ENCODE measurements at places on chromosomes 16 and 17.

DNA sequence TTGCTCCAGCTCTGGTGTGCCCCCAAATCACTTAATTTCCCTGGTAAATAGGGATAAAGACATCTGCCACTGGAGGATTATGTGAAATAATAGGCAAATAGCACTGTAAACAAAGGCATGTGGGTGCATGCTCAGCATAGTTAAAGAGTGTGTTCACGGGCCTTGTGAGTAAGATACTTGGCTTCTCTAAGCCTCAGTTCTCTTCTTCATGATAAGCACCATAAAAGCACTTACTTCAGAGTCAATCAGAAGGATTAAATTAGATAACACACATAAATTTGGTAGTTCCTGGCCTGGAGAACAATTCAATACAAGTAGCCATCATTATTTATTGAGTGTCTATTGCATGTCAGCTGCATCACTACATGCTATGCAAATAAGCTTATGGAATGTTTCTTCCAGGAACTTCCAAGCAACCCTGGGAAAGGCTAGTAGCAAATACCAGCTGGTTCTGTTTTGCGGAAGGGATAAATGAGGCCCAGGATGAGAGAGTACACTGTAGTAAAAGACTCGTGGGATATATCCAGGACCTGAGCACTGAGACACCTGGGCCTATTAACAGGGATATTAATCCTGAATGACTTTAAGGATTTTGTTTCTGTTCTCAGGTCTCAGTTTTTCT, 14.5 kb downstream of the CCL11 start:
- DNase-seq, result no peak

DNA sequence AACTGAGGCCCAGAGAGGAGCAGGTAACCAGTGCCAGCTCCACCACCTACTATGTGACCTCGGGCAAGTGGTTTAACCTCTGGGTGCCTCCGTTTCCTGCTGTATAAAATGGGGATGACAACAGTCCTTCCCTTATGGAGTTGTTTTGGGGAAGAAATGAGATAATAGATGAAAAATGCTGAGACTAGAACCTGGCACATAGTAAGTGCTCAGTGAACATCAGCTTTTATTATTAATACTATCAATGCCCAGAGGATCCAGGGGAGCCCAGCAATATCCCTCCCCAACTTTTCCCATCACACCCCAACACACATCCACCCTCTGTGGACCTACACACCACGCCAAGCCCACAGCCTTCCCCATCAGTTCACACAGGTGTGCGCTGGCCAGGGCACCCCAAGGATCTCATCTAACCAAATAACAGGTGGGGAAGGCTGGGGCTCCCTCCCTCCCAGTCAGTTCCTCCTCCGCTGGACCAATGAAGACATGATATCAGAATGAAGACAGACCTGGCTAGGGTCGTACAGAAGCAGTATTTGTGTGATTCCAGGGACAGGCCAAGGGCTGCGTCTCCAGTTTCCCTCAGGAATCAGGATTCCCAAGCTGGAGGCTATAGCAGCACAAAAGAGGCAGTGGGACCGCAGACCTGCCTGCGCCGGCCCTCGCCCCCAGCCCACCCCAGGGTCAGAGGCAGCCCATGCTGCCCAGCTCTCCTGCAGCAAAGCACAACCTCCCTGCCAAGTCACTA, 1.8 kb downstream of the ATP2A3 start:
- DNase-seq, result no peak

DNA sequence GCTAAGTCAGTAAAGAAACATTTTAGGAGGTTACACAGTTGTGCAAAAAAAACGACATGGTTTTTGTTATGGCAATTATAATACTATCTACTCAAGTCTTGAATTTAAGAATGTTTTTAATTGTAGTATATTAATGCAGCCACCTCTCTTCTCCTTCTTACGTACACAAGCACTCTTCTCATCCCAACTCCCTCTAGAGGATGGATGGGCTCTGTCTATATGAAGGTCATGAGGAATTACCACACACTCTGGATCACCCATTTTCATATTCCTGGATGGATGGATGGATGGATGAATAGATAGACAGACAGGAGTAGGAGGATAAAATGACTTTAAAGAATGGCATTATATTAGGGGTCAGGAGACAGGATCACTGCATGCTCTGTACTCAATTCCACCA, 120.0 kb downstream of the PHKB start:
- no peak for DNase-seq

GRCh38 chr16:56558024-56558747, 6.7 kb upstream of the MT4 start:
- no peak for DNase-seq
